ENCODE measurements at places on chromosomes 6 and 20.

DNA sequence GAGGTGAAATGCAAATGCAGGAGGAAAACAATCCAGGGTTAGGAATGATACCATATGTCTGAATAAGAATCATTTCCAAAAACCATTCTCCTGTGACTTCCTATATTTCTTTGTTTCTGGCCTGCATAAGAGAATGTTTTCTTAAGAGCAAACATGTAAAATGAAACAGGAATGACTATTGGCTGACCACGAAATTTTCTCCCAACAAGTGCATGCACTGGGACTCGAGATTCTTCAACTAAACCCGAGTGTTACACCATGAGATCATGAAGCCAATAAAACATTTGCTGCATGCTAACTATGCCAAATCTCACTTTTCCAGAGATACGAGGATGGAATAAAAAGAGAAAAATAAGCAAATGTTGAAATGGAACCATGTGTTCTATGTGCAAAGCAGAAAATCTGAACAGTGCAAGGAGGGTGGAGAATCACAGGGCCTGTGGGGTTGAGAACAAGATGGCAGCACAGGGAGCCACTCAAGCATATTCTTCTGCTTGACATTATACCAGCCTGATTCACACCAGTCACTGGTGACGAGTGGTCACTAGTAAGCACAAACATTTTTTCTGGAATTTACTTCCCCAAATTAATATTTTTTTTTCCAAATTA is 212.2 kb upstream of the FOXA2 start:
- no peak for DNase-seq

DNA sequence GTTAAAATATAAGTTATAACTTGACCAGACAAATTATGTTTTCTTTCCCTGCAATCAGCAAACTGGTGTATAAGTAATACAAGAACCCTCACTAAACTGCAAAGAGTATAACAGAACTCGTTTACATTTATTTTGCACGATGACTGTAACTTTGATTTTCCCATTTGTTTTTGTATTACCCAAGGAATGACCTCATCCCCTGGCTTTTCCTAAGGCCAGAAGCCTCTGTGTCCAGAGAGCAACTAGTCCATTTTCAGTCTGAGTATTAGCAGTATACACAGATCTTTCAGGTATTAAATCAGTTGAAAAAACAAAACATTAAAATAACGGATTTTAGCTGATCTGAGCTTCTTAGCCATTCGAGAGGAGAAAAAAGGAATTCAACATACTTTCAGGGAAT is 17.2 kb downstream of the COL19A1 start:
- no peak for DNase-seq

GRCh38 chr6:120945905-120946594 is 388.2 kb downstream of the TBC1D32 start:
- no peak for DNase-seq

DNA sequence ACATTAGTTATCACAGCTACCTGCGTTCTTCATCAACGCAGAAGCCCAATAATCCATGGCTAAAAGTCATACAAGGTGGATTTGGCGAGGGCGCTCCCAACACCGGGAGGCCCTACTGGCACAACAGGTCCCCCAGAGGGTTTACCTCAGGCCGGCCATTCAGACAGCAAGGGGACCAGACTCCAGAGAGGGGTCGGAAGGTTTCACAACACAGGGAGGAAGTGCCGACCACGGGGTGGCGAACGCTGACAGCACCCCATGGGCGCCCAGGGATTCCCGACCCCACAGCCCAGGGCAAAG is 1515.9 kb upstream of the DEFB115 start:
- DNase-seq: no peak

GRCh38 chr20:8860011-8860495 is 208.8 kb upstream of the PLCB4 start:
- no peak for DNase-seq

DNA sequence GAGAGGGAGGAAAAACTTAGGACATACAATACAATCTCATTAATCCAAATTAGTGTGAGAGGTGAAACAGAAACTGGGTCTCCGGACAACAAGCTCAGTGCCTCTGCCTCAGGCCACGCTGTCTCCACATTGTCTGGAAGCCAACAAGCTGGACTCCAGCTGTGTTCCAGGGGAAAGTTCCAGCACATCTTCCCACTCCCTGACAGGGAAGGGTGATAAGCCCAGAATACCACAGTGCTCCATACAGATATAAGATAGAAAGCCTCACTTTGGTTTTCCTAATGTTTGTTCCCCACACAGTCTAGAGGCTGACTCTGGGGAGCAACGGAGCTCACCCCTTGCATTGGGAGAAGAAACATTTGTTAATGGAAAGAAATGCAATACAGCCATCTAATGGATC is 117.1 kb upstream of the SPTLC3 start:
- DNase-seq: no peak

DNA sequence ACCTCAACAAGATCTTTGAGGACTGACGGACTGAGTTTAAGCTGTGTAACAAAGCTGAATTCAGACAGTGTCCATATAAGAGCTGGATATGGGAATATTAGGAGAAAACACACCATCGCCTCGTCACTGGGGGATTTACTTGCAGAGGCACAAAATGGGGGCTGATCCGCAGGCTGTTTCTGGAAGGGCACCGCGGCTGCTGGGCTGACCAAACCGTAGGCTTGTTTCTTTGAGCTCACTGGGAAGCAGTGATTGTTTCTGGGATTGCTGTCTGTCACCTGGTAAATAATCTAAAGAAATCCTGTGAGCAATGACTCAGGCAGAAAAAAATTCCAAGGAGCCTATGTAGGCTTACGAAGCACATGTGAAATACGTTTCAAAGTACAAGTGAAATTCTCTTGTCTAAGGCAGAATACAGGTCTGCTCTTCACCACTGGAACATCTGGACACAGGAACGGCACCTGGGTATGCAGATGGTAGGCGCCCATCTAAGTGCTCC is 63.9 kb upstream of the MPC1 start:
- no peak for DNase-seq

DNA sequence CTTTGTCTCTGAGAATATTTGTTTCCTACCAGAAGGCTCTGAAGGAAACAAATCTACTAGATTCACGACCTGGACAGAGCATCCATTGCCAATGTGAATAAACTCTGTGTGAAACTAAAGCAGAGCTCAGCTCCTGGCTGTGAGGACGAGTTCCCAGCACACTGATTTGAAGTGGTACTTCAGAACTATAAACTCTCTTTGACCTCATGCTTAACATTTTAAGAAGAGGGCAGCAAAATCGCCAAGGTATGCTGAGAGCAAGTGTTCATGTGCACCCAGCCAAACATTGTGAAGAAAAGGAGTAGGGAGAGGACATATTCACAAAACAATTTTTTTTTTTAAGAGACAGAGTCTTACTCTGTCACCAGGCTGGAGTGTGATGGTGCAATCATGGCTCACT is 33.7 kb upstream of the ZNF133 start:
- no peak for DNase-seq

DNA sequence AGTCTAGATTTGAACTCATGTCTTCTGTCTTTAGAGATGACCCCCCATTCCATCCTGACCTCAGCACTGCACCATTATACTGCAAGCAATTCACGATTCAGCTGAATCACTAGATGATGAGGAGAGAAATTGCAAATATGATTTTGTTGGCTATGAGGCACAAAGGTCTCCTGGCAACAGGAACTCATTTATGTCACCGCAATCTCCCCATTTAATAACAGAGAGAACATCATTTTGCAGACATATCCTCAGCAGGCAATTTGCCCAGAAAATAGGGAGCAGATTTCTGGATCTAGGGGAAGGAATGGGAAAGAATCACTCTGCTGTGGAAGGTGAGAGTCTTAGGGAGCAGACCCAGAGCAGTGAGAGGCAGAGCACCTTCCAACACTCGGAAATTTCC is 303.0 kb downstream of the PAX1 start:
- no peak for DNase-seq

GRCh38 chr6:68760941-68761676 is 126.0 kb downstream of the ADGRB3 start:
- no peak for DNase-seq

- DNase-seq: peak; percentile 33
These were observed 1.1 kb upstream of the SLC22A23 start for GRCh38 chr6:3457710-3458602.

DNA sequence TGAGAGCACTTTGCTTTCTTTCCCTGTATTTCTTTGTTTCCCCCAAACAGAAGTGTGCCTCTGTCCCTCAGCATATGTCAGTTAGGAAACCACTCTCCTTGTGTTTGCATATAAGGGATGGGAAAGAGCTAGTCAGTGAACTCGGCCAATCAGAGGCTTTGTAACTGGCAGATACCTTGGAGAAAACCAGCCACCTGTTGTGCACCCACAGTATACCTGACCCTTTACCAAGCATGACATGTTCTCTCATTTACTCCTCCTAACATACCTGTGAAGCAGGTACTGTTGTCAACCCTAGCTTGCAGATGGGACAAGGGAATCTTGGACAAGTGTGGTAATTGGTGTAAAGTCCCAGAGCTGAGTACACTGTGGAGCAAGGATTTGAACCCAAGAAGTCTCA is 96.1 kb upstream of the FAM8A1 start:
- DNase-seq: no peak

DNA sequence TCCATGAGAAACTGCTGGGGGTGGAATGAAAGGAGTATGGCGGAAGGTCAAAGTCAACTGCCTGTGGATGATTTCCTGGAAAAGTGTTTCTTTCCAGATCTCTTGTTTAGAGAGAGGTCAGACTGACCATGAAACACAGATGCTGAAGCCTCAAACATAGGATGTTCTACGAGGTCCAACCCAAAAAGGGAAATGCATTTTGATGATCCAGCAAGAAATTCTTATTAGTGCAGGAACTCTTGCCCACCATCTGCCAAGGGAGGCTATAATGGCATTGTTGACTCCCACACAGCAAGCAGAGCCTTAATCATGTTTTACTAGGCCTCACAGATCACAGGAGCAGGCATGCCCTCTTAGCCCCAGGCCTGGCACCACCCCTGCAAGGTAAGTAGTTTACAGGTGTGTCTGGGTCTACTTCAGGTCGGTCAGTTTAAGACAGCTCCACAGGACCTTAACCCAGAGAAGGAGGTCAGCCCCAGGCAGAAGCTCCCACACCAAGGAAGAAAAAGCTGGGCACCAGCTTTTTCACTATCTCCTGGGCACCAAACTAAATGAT is 67.6 kb upstream of the CNKSR3 start:
- DNase-seq: no peak

GRCh38 chr6:39753725-39754045 is 28.5 kb upstream of the KIF6 start:
- DNase-seq: no peak

GRCh38 chr6:9515633-9516606 is 899.0 kb downstream of the TFAP2A start:
- no peak for DNase-seq

DNA sequence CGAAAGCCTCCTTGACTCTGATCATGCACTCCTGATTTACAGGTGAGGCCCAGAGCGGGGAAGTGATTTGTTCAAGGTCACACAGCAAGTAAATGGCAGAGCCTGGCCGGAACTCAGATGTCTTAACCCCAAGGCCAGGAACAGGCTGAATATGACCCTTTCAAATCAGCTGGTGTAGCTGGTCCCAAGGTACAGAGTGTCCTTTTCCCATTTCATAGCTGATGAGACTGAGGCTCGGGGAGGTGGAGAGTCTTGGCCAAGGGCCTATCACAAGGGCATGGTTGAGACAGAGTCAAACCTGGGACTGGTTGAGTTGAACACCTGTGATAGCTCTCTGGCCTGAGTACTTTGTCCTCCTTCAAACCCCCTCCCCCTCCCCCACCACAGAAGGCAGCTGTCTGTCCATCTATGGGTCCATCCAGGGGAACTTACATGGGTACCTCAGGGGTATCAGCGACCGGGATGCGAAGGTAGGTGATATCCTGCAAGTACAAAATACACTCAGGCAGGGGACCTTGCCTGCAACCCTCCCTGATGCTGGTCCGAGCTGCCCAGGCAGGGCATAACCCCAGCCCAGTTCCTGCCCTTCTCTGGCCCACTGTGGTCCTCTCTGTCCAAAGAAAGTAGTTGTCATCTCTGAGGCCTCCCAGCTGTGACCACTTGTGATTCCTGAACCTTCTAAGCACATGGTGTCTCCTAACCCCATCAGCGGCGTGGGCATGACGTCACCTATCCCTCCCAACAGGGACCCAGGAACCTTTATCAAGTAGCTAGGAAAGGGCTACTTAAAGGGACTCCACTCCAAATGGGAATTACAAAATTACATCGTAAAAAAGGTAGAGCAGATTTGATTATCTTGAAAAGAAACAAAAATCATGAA is 5.6 kb downstream of the DUSP15 start:
- DNase-seq: no peak

DNA sequence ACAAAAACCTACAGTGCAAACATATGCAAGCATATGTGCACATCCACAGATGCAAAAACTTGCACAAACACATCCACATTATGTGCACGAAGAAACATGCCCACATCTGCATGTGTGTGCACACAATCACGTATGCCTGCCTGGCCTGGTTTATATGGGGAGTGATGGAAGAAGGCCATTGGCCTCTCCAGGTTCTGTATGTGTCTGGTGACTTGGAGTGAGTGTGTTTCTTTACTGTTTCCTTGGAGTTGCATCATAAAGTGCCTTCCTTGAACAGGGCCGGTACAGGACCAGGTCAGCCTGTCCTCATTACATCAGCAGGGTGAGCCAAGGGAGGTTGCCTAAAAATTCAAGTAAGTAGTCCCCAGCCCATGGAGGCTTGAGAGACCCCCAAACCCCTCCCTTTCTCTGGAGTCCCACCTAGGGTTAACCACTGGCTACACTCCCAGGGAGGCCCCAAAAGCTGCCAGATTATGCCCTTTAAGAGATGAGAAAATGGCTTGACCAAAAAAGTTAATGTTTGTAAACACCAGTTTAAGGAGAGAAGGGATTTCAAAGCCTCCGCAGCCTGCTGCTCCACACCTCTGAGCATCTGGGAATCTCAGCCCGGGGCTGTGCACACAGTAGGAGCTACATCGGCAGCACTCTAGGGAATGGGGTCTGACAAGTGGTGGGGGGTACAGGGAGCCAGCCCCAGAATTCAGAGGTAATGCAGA is 140.8 kb downstream of the VEGFA start:
- DNase-seq: no peak

- no peak for DNase-seq
These were observed 21.0 kb downstream of the ULBP1 start for GRCh38 chr6:149984773-149985172.

DNA sequence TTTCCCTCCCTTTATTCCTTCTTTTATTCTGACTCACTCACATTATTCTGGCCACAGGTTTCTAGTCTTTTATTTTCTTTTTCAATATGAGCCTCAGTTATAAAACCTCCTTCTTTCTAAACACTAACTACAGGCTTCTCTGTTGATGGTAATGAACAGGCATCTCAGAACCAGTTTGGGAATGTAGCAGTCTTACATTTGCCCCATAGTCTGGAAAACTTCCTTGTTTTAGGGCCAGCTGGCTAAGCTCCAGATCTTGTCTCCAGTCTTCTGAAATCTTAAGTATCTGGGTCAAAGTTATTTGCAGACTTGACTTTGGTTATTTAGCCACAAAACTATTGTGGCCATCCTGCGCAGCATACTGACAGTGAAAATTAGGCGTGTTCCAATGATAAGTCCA is 97.0 kb upstream of the MAN1A1 start:
- no peak for DNase-seq
